ENCODE measurements at places on chromosomes 1 and 21. TPM values are rescaled to one million over a fixed set of nuclear protein-coding genes. Genes with fewer than 3 reads are reported as not detected.

DNA sequence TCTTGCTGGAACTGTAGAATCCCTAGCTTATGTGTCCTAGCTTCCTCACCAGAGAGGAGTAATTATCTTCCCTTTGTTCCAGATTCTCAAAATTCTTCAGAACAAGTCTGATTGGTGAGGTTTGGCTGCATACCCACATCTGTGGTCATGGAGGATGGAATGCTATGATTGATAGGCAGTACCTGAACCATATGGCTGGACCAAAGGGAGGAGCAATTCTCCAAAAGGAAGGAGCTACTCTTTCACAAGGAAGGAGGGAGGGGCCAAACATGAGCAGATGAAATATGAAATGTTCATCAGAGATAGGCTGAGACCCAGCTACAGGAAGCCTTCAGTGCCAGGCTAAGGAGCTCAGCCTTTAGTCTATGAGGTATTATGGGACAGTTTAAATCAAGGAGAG lies 5.0 kb upstream of the RNF19B start:
- no peak for DNase-seq

- DNase-seq, result no peak
These were observed 238.0 kb upstream of the NCAM2 start for GRCh38 chr21:20760221-20760620.

- DNase-seq, result no peak
These were observed 8.1 kb upstream of the KTI12 start for GRCh38 chr1:52041551-52042185.

DNA sequence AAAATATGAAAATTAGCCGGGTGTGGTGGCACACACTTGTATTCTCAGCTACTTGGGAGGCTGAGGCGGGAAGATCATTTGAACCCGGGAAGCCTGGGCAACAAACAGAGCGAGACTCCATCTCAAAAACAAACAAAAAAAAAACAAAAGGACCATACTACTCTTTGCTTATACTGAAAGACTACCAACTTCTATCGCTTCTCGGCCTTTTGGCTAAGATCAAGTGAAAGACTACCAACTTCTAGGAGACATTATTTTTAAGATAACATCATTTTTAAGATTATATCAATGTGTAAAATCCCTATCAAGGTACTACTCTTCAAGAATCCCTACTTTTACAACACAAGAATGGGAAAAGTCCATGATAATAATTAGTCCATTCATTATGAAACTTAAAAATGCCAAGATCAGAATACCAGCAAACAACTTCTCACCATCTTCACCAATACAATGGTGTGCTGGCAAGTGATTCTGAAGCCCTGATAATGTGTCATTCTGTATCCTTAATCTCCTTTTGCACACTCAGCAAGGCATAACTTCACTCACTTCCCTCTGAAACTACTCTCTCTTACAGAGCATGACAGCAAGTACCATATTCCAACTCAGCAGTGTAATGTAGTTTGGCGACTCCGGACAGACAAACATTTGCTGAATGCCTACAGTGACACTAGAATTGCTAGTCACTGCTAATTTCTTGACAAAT lies 1.7 kb downstream of the PTP4A2 start:
- DNase-seq, result no peak

DNA sequence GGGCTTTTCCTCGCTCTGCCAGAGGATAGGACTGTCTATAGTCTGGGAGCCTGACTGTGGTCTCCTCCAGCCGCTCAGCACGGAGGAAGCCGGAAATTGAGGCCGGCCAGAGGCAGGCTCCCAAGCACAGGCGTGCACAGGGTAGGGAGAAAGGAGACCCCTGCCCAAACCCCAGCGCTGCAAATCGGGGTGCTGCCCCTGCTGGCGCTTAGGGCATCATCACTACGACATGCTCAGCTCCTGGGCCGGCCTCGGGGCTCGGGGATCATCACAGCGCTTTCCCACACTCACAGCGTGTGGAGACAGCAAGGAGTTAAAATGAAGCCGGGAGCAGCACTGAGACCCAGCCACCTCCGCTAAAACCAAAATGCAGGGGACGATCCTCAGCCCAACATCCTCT lies 62.8 kb upstream of the ARHGEF16 start:
- DNase-seq, result no peak

DNA sequence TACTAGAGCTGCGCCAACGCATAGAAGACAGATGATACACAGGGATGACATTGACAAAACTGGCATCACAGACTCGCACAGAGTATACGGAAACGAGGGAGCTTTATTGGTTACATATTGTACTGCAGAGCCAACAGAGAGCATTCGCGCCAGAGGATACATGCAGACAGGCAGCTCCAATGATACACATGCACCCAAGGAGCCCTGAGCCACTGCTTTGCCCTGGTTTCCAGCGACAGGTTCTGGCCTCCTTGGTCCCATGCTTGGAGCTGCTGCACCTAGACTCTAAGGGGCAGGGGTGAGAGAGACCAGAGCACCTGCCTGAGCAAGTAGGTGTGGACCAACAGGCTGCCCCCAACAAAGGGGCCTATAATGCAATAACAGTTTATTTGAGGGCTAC lies 65.6 kb downstream of the KDM1A start:
- no peak for DNase-seq

DNA sequence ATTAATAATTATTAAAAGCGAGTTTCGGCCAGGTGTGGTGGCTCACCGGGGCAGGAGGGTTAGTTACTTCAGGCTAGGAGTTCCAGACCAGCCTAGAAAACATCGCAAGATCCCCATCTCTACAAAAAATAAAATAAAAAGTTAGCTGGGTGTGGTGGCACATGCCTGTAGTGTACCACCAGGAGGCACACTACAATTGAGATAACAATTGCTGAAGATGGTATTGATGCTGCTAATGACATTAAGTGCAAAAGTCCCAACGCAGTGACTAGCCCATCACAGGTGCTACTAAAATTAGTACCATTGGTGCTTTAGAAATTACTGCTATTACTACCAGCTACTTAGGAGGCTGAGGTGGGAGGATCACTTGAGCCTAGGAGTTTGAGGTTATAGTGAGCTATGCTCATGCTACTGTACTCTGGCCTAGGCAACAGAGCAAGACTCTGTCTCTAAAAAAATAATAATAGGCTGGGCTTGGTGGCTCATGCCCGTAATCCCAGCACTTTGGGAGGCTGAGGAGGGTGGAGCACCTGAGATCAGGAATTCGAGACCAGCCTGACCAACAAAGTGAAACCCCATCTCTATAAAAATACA lies 156.6 kb downstream of the GREM2 start:
- DNase-seq, result no peak

- no peak for DNase-seq
These were observed 672.4 kb upstream of the TMPRSS15 start for GRCh38 chr21:19076031-19076430.

- no peak for DNase-seq
These were observed 9.8 kb upstream of the MTFR1L start for GRCh38 chr1:25809929-25810328.

The LEFTY1 gene
- total RNA-seq, result not detected

DNA sequence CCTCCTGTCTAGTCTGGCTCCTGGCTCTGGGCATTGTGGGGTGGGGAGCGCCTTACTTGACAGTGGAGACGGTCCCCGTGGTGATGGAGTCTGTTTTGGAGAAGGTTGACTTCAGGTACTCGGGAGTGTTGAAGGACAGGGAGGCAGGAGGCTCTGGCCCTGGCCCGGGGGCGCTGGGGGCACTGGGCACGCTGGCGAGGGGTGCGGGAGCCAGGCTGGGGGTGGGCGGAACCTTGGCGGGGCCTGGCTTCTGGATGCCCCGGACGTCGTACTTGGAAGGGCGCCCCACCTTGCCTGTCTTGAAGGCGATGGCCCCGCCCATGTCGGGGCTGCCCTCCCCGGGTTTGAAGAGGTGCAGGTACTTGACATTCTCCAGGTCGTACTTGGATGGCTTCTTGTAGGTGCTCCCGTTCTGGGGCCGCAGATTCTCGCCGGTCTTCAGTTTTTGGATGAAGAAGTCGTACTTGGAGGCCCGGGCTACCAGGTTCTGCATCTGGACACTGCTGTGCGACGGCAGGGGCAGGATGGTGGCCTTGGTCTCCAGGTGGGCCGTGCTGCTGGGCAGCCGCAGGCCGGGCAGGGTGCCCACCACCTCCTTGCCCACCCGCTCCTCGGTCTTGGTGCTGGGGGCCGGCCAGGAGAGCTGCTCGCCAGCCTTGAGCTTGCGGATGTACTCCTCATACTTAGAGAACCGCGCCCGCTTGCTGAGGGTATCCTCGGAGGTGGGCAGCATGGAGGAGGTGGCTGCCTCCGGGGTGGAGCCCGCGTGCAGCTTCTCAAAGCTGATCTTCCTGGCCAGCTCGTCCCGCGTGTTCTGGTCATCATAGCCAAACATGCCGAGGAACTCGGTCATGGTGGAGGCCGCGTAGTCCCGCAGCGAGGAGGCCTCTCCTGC lies 136.6 kb downstream of the CASZ1 start:
- DNase-seq, result no peak

The FHAD1 gene
- total RNA-seq, result not detected

- no peak for DNase-seq
These were observed 3.1 kb downstream of the BNIPL start for GRCh38 chr1:151039521-151039920.

DNA sequence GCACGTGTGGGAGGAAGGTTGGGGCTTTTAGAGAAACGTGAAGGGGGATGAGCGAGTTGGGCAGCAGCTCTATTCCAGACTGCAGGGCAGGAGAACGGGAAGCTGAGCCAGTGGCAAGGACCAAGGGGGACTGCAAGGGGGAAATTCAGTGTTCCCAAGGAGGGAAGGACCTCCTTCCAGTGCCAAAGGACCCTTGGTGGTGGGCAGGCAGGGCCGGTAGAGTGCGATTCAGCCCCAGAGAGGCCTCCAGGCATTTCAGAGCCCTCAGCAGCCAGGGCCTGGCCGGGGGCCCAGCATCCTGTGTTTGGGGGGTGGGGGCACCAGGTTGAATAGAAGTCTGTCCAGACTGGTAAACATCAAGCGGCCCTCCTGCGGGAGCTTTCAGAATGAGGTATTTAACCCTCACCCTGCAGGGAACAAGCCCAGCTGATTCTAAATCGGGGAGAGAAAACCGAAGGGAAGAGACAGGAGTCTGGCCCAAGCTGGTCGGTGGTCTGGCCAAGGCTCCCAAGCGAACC lies 2.3 kb downstream of the COL9A2 start:
- no peak for DNase-seq

DNA sequence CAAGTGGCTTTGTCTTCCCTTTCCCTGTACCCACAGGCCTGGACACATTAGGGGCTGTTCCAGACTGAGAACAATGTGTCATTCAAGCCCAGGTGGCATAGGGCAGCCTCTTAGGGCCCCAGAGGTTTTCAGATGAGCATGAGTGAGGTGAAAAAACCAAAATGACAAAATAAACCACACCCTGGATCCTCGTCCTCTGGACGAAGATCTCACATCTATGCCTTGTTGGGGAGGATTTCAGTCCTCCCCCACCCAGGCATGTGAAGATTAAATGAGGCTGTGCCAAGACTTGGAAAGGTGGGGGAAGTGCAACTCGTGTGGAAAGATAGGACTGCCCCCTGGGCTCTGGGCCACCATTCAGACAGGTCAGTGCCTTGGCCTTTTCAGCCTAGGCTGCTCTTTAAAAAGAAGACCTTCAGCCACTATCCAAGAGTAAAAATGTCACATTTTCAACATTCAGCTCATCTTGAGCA lies 32.8 kb upstream of the IL19 start:
- DNase-seq, result no peak

GRCh38 chr1:1001057-1001783 lies 1.3 kb upstream of the HES4 start:
- no peak for DNase-seq

The KLHDC7A gene
- not detected for total RNA-seq

- DNase-seq, result no peak
These were observed 17.3 kb upstream of the ABCG1 start for GRCh38 chr21:42201615-42202161.

The GPR161 gene
- total RNA-seq, result 3.0 TPM

- peak; percentile 69 for DNase-seq
These were observed 189.2 kb downstream of the DYRK1A start for GRCh38 chr21:37555672-37556261.

The PGLYRP4 gene
- not detected for total RNA-seq

- DNase-seq, result no peak
These were observed 127.0 kb upstream of the TIAM1 start for GRCh38 chr21:31470896-31471694.

- DNase-seq, result no peak
These were observed 127.1 kb upstream of the RUNX3 start for GRCh38 chr1:25057188-25057587.

The KLF17 gene
- total RNA-seq, result not detected

DNA sequence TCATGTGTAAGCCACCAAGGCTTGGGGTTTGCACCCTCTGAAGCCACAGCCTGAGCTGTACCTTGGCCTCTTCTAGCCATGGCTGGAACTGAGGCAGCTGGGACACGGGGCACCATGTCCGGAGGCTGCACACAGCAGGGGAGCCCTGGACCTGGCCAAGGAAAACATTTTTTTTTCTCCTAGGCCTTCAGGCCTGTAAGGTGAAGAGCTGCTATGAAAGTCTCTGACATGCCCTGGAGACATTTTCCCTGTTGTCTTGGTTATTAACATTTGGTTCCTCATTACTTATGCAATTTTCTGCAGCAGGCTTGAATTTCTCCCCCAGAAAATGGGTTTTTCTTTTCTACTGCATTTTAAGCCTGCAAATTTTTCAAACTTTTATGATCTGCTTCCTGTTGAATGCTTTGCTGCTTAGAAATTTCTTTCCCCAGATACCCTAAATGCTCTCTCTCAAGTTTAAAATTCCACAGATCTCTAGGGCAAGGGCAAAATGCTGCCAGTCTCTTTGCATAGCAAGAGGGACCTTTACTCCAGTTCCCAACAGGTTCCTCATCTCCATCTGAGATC lies 295.8 kb downstream of the LTN1 start:
- DNase-seq, result no peak

GRCh38 chr1:245541369-245541768 lies 386.6 kb downstream of the KIF26B start:
- no peak for DNase-seq

GRCh38 chr1:182095946-182096345 lies 34.4 kb upstream of the ZNF648 start:
- no peak for DNase-seq

DNA sequence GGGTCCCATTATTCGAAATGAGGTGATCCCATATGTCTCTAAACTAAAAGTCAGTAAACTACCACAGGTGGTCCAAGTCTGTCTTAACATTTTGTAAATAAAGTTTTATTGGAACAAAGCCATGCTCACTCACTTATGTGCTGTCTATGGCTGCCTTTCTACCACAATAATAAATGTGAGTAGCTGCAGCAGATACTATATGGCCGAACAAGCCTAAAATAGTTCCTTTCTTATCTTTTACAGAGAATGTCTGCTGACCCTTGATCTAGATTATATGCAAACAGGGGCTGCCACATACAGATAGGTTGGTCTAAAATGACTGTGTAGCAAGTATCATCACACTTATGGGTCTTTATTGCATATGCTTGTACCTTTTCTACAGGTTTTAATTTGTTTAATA lies 140.0 kb downstream of the VAV3 start:
- no peak for DNase-seq

Data from left ventricle myocardium superior (tissue), 1 donor.